ENCODE measurements at places on chromosomes 6 and 20.

DNA sequence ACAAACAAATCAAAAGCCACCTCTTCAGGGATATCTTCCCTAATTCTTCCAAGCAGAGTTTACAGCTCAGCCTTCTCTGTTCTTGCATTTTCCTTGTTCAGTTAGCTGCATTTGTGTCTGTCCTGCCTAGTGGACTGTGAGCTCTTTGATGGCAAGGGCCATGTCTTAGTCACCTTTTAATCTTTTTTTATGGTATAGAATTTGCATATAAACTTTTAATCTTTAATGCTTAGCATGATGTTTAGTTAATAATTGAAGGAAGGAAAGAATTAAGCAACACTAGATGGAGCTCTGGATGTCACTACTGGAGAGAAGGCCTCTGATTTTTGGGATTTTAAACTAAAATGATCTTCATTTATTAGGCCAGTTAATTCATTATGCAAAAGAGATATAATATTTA lies 12.1 kb downstream of the PPP2R5D start:
- no peak for DNase-seq

DNA sequence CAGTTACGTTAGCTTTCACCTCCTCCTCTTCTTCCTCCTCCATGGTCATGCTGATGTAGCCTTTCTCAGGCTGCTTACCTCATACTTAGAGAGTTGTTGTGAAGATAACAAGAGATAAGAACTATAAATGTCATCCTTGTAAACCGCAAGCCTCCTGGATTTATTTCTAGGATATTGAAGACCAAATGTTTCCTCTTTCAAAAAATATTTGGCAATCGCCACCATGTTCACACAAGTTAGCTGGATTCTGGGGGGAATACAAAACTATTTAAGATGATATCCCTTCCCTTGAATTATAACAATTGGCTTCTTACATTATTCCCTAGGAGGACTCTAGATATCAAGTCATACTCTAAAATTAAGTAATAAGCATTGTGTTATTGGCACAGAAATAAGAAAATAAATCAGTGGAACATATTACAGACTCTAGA lies 99.8 kb upstream of the PLEKHG1 start:
- DNase-seq: no peak

DNA sequence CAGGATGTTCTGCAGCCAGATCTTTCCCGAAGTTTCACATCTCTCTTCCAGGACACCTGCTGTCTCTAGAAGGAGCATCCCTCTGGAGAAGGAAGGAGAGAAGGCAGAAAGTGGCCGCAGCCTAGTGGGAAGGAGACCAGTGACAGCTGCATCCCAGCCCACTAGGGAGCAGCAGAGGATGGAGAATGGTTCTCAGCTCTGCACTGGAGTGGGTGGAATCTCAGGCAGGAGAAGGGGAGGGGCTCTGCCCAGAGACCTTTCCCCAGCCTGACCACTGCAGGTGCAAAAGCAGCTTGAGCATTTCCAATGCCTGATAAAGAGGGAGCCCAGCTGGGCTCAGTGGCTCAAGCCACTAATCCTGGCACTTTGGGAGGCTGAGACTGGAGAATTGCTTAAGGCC lies 32.3 kb downstream of the NCR2 start:
- DNase-seq: no peak

GRCh38 chr6:144344646-144345045 lies 59.5 kb downstream of the UTRN start:
- DNase-seq: no peak

- DNase-seq: no peak
Measured at GRCh38 chr20:38414769-38415450, 20.2 kb downstream of the SNHG17 start.

DNA sequence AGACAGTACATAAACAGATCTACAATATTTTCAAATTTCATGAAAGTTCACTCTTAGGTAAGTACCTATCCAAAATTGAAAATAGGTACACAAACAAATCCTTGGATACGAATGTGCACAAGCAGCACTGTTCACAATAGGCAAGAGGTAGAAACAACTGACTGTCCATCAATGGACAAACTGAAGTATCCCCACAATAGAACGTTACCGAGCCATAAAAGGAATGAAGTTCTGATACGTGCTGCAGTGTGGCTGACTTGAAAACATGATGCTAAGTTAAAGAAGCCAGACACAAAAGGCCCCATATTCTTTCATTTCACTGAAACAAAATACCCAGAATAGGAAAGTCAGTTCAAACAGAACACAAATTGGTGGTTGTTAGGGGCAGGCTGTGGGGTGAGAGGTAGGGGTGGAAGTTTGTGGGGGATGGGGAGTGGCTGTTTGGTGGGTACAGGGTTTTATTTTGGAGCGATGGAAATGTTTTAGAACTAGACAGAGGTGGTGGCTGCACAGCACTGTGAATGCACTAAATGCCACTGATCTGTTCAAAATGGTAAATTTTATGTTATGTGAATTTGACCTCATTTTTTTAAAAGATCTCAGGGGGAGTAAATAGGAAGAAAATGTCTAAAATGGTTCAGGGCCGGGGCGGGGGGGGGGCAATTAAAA lies 89.5 kb downstream of the ZMYND8 start:
- no peak for DNase-seq

- no peak for DNase-seq
Measured at GRCh38 chr6:106134906-106135634, 48.9 kb downstream of the PRDM1 start.

DNA sequence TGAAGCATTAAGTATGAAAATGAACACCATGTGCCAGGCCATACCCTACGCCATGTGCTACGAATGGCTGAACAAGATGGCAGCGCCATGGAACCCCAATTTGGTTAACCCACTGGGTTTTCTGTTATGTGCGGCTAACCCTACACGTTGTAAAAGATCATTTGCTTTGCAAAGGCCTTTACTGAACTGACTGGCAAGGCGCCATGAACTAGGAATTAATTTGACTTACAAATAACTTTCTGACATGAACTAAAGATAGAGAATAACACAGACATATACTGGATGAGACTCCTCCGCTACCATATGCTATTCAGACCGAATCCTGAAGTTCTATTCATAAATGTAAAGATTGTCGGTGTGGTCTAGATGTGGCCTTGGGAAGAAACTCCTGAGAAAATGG lies 3.9 kb downstream of the CNKSR3 start:
- no peak for DNase-seq

- DNase-seq: no peak
Measured at GRCh38 chr6:106574741-106575458, 54.4 kb downstream of the RTN4IP1 start.

DNA sequence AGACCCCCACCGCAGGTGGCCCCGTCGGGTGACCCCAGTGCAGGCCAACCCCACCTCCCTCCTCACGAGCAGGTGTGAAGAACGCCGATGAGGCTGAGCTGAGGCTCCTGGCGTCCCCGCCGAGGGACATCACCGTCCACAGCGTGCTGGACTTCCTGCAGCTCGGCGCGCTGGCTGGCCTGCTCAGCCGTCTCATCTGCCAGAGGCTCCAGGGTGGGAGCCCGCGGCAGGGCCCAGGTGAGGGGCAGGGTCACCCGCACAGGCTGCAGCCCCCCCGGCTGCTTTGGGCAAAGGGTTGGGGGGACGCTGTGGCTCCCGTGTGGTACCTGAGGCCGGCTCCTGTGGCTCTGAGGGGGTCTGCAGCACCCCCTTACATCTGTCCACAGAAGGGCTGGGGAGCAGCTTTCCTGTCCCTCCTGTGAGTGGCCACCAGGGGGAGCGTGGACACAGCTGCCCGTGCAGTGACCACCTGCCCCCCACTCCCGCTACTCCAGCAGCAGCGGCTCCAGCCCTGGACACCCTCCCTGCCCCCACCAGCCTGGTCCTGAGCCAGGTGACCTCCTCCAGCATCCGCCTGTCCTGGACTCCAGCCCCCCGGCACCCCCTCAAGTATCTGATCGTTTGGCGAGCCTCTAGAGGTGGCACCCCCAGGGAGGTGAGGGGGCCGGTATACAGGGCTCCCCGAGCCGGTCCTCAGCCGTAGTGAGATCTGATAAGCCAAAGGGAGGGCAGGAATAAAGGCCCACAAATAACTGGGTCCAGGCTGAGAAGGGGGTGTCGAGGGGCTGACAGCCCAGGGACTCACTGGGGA lies 16.5 kb downstream of the COL20A1 start:
- DNase-seq: no peak

DNA sequence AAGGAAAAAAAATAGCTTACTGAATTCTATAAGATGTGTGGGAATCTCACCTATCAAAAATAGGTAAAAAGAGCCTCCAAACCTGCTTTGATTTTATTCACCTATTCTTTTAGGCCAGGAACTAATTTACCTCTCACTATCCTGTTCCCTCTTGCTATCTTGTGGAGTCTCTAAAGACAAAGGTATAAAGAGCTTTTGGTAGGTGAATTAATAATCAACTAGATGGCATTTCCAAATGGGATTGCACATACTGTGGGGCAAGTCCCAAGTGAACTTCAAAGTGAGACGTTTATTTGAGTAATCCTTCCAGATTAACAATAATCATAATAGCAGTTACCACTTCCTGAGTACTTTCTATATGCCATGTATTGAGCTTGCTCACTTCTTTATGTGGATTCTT lies 2.8 kb downstream of the FAM8A1 start:
- no peak for DNase-seq

GRCh38 chr6:15429141-15430110 lies 183.6 kb downstream of the JARID2 start:
- DNase-seq: no peak

- DNase-seq: no peak
Measured at GRCh38 chr6:157561414-157561790, 180.4 kb downstream of the ZDHHC14 start.

GRCh38 chr6:138383776-138384175 lies 6.1 kb downstream of the SMIM28 start:
- DNase-seq: no peak

GRCh38 chr20:55283889-55284288 lies 721.4 kb downstream of the CBLN4 start:
- no peak for DNase-seq

- no peak for DNase-seq
Measured at GRCh38 chr20:51380401-51381385, 161.8 kb downstream of the NFATC2 start.

DNA sequence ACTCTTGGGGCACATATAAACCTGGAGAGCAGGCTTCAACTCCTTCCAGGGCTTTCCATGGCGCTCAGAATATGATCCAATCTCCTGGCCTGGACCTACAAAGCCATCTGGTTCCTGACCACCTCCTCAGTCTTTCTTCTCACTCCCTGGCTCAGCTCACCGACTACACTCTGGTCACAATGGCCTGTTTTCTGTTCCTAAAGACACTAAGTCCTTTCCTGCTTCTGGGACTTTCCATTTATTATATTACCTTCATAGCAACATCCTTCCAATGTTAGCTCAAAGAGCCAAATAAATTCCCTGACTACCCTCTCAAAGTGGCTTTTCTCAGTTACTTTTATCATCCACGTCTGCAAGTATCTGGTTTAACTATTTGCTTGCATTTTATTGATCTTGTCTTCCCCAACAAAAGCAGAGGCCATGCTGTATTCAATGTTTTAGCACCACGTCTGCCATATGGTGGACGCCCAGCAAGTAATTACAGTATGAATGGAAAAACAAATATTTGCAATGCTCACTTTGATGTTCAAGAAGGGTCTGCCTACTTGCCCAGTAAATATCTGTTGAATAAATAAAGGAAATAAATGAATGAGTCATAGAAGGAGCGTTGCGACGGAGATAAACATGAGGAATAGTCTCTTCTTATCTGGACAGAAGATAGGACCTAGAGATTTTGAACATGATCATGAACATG lies 328.4 kb downstream of the ESR1 start:
- DNase-seq: no peak

DNA sequence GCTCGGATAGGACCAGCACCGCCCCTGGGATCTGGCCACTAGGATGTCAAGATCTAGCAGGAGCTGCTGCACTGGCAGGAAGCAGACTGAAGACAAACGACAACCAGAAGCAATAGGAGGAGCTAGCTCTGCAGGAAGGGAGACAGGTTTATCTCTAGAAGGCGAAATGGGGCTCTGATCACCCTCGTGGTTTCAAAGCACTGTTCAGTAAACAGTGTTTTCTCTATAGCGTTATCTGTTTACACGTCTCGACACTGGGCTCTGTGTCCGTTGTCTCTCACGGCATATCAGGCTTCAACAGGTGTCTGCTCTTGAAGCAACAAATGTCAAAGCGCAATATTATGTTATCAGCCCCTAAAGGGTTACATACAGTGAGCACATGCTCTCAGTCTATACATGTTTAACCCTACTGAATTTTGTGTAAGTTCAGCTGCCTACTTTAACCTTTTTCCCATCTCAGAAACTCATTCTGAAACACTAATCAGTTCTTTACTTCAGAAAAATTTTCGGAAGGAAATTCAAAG lies 23.8 kb downstream of the TMEM14B start:
- DNase-seq: no peak

DNA sequence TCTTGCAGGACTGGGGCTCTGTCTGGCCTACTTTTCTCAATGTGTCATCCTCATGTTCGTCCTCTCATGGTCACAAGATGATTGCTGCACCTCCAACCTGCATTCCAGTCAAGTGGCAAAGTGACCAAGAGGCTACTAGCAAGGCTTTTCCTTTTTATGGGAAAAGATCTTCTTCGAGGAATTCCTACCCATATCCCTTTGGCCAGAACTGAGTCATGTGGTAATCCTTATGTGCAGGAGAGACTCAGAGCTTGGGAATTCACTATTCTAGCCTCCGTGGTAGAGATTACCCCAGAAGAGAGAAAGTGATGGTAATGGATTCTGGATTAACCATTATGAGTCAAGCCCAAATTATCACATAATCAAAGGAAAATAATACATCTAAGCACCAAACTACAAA lies 162.7 kb downstream of the KCNQ5 start:
- DNase-seq: no peak

DNA sequence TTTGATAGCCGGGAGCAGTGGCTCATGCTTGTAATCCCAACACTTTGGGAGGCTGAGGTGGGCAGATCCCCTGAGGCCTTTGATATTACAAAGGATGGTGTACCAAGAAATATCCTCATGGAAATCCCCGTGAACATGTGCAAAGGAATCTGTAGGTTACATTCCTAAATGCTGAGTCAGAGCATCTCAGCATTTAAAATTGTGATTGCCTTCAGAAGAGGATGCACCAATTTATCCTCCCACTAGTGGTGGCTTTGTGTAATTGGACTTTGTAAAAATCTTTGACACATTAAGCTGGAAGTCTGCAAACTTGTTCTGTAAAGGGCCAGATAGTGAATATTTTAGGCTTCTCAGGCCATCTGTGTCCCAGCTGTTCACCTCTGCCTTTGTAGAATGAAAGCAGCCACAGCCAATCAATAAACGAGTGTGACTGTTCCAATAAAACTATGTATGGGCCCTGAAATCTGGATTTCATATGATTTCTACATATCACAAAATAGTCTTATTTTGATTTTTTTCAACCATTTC lies 11.8 kb downstream of the TMEM14B start:
- DNase-seq: no peak

DNA sequence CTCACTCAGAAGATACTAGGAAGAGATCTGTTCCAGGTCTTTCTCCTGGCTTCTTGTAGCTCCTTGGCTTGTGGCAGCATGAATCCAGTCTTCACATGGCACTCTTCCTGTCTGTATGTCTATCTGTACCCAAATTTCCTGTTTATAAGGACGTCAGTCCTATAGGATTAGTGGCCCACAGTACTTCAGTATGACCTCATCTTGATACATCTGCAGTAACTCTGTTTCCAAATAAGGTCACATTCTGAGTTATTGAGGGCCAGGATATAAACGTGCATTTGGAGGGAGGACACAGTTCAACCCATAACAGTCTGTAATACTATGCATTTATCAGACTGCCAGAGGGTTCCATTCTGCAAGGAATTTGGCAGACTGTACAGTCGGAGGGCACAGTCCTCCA lies 57.6 kb upstream of the DYNLRB1 start:
- DNase-seq: no peak

GRCh38 chr6:93300661-93301060 lies 118.7 kb downstream of the EPHA7 start:
- no peak for DNase-seq

GRCh38 chr6:43937236-43938177 lies 167.5 kb downstream of the VEGFA start:
- peak; percentile 14 for DNase-seq
